ENCODE measurements at places on chromosomes 7 and 10.

GRCh38 chr7:157111311-157111710 lies 27.4 kb upstream of the UBE3C start:
- no peak for DNase-seq

GRCh38 chr10:3287572-3288445 lies 115.2 kb upstream of the PITRM1 start:
- no peak for DNase-seq

DNA sequence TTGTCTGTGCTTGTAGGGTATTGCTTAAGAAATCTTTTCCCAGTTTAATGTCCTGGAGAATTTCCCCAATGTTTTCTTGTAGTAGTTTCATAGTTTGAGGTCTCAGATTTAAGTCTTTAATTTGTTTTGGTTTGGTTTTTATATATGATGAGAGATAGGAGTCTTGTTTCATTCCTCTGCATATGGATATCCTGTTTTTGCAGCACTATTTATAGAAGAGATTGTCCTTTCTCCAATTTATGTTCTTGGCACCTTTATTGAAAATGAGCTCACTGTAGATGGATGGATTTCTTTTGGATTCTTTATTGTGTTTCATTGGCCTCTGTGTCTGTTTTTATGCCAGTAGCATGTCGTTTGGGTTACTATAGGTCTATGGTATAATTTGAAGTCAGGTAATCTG lies 20.2 kb downstream of the ADIRF start:
- no peak for DNase-seq

- no peak for DNase-seq
These were observed 94.9 kb downstream of the PTPRE start for GRCh38 chr10:128001849-128002248.

DNA sequence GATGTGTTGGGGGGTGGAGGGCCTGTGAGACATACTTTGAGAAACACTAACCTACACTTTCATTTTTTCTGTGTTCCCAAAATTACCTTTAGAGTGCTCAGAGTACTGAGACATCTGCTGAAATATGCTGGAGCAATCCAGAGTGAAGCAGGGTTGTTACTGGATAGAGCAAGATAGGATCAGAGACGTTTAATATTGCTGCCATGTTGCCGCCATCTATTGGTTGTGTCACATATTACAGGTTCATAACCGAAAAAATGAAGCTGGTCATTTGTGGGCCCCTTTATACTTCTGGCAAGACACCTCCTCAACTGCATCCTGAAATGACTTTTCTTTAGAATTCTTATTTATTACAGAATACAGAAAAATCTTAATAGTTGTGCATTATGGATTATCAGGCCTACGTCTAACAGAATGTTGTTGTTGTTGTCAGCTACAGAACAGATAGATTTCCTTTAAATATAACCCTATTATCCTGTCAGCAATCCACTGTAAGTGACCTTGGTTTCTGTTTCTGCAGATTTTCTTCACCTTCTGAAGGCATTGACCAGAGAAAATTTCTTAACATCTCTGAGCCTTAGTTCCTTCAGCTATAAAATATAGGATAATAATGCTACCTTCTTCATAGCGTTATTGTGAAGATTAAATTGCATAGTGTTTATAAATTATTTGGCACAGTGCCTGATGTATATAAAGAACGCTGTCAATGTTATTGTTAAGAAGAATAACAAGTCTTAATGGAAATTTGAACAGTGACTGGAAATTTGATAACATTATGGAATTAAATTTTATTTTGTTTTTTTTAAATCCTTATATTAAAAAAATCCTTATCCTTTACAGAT lies 16.2 kb upstream of the DLD start:
- peak; percentile 73 for DNase-seq

DNA sequence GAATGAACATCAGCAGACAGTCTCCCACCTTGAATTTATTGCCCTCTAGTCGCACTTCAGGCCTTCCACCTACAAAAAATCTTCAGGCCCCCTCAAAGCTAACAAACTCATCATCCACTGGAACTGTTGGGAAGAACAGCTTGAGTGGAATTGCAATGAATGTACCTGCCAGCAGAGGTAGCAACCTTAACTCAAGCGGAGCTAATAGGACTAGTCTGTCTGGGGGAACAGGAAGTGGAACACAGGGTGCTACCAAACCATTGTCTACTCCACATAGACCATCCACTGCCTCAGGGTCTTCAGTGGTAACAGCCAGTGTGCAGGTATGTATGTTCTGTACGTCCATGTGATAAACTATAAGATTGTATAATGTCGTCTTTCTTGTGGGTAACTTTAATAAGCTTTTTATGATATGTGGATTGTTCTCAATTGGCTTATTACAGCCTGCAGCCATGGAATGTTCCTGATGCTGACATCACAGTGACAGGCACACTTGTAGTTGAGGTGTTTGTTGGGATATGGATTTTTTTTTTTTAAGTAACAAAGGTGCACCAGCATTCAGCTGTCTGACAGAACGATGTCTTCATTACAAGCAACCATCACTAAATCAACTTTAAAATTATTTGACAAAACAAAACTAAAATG lies 53.3 kb downstream of the UBN2 start:
- no peak for DNase-seq

DNA sequence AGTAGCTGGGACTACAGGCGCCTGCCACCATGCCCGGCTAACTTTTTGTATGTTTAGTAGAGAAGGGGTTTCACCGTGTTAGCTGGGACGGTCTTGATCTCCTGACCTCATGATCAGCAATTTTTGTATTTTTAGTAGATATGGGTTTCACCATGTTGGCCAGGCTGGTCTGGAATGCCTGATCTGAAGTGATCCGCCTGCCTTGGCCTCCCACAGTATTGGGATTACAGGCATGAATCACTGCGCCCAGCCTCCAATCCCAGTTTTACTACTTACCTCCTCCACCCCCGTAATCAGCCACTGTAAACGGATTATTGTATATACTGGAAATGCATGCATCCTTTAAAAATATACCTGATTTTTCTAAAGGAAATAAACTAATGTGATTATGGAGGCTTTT lies 35.1 kb upstream of the MTPN start:
- DNase-seq = no peak

DNA sequence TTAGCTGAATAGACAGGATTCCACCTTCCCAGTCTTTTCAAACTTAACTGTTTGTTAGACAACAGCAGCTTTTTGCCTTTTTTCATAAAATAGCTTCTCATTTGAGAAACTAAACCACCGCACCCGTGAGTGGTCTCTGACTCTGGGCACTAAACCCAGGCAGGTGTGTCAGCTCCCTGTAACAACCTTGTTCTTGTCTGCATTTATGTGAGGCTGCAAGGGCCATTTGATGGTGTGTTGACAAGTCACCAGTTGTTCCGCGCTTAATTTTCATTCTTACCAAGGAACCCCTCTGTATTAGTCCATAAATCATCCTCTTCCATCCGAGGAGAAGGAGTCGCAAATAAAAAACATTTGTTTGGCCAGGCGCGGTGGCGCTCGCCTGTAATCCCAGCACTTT lies 1.5 kb downstream of the STOX1 start:
- no peak for DNase-seq

DNA sequence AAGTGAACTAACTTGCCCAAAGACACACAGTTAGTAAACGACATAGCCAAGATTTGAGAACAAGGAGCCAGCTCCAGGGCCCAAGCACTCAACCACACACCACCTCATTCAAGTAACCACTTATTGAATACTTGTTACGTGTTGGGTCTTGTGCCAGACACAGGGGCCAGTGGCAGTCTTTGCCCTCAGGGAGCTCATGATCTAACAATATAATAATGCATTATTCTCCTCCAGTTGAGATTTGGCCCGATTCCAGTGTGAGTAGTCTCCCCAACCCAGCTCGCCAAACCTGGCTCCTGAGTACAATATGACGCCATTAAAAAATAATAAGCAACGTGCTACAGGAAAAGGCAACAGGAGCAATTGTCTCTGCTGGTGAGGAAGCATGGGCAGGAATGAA lies 14.4 kb upstream of the STK17A start:
- peak; percentile 6 for DNase-seq

- no peak for DNase-seq
These were observed 29.9 kb upstream of the MAT1A start for GRCh38 chr10:80319318-80319717.

Data from NCI-H2227 treated with DMSO at 0.1 percent for 48 hours (cell line).